ENCODE measurements at places on chromosomes 2 and 18. TPM values are rescaled to one million over a fixed set of nuclear protein-coding genes. Genes with fewer than 3 reads are reported as not detected.

Gene GPR155
- 4.4 TPM for polyA plus RNA-seq

Gene LIPT1
- polyA plus RNA-seq = 7.3 TPM

Gene MERTK
- 3.4 TPM for polyA plus RNA-seq

Gene DCAF17
- polyA plus RNA-seq = 11.1 TPM

Gene ADI1
- 56.3 TPM for polyA plus RNA-seq

Gene EML6
- 30.5 TPM for polyA plus RNA-seq

Gene ARHGAP25
- 3.9 TPM for polyA plus RNA-seq

Gene SERPINB4
- polyA plus RNA-seq = not detected

Gene LBX2
- 0.97 TPM for polyA plus RNA-seq

Gene PMAIP1
- polyA plus RNA-seq = 30.3 TPM

Gene DCC
- 0.06 TPM for polyA plus RNA-seq

Gene ZDBF2
- 9.8 TPM for polyA plus RNA-seq

Gene PROKR1
- polyA plus RNA-seq = 2.6 TPM

Gene TDRD15
- polyA plus RNA-seq = not detected

Gene CPS1
- polyA plus RNA-seq = 1.6 TPM

Gene ALPG
- polyA plus RNA-seq = not detected

Gene MPP4
- polyA plus RNA-seq = 0.17 TPM

Gene HOXD12
- polyA plus RNA-seq = not detected

Gene ZNF396
- polyA plus RNA-seq = 1.5 TPM

Gene GLI2
- polyA plus RNA-seq = 11.8 TPM

Gene CD207
- polyA plus RNA-seq = 0.36 TPM

Gene RNU2-63P
- polyA plus RNA-seq = not detected

Gene C1GALT1C1L
- polyA plus RNA-seq = 1.4 TPM

Gene CIAO1
- polyA plus RNA-seq = 41.7 TPM

Gene KCNS3
- polyA plus RNA-seq = 4.0 TPM

Gene HSPD1
- polyA plus RNA-seq = 306 TPM

Gene C2orf80
- polyA plus RNA-seq = not detected

Gene ERMN
- polyA plus RNA-seq = 0.08 TPM

Gene CRYBA2
- polyA plus RNA-seq = not detected

Gene EPAS1
- 33.5 TPM for polyA plus RNA-seq

Gene CABLES1
- polyA plus RNA-seq = 4.5 TPM

Gene SIX2
- 18.5 TPM for polyA plus RNA-seq

Gene MEP1B
- polyA plus RNA-seq = not detected

Gene CD28
- 4.1 TPM for polyA plus RNA-seq

Gene FBXO15
- polyA plus RNA-seq = 0.66 TPM

Gene AQP12A
- polyA plus RNA-seq = 1.2 TPM

Gene CD8B
- 0.19 TPM for polyA plus RNA-seq

Gene MIB1
- 42.5 TPM for polyA plus RNA-seq

Gene HRH4
- polyA plus RNA-seq = not detected

Gene CARF
- 5.5 TPM for polyA plus RNA-seq

Gene TTL
- 39.0 TPM for polyA plus RNA-seq

Gene TMEM178A
- polyA plus RNA-seq = 14.5 TPM
